ENCODE measurements at places on chromosomes 2 and 18.

- no peak for DNase-seq
Observed at GRCh38 chr2:240155745-240156390, 15.4 kb upstream of the OTOS start.

- no peak for DNase-seq
Observed at GRCh38 chr2:129744649-129745048, 234.8 kb upstream of the RAB6C start.

DNA sequence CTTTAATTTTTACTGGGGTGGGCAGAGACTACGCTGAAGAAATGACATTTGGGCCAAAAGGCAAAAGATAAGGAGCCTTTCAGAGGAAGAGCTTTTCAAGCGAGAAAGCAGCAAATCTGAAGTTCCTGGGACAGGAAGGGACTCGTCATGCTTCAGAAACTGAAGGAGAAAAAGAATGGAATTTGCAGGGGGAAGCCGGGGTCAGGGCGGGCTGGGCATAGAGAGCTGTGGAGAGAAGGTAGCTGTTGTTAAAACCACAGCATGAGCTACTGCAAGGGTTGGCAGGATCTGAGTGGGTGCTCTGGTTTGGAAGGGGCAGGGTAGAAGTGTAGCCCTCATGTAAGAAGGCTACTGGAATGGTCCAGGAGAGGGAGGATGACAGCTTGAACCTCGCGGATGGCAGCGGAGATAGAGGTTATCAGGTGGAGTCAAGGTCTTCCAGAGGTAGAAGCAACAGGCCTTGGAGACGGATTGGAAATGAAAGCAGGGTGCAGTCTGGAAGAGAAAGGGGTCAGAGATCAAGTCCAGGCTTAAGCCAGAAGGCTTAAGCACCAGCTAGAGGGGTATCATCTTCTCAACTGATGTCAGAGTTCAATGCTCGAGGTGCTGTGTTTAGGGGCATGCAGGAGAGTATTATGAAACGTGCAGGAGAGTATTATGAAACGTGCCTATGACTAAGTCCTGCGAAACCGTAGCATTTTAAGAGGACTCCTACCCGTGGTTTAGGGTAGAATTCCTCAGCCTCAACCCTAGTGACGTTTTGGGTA lies 18.9 kb downstream of the ATP8B1 start:
- DNase-seq: no peak

DNA sequence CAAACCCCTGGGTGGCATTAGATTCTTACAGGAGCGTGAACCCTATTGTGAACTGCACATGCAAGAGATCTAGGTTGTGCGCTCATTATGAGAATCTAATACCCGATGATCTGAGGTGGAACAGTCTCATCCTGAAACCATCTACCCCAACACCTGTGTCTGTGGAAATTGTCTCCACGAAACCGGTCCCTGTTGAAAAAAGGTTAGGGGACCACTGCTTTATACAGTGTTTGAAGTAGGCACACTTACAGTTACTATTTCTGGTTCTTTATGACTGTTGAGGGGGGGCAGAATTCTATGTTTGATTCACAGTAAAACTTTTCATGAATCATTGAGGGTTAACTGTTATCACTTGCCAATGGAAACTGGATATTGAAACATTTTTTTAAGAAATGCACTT lies 72.0 kb downstream of the RIF1 start:
- no peak for DNase-seq

DNA sequence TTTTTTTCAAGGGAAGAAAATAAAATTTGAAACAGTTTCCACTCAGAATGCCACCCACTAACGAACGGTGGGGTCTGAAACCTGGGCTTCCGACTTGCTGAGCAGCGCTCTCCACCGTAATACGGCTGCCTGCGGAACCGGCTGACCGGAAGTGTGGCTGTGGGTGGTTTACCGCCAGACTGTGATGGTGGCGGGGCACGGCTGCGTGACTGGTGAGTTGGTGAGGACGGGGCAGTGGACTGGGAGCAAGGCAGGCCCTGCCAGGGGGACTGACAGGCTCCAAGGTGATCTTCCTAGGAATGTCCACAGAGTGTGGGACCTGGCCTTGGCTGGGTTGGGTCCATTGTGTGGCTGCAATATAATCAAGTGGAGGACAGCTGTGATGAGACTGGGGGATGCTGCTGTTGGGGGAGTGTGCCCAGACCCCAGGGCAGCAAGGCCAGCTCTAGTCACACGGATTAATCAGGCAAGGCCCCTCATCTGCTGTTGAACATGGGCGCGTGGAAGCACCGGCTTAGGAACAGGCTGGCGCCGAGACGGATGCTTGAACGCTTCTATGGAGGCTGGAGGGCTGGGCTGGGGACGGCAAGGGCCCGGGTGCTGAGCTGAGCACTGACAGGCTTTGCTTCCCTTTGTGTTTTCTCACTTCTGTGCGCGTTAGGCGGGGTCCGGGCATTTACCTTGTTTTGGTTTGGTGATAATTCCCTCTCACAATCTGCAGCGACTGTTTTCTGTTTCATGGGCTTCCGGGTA lies 357.7 kb upstream of the SPRED2 start:
- no peak for DNase-seq

GRCh38 chr2:26349690-26350089 lies 3.1 kb upstream of the ADGRF3 start:
- no peak for DNase-seq

DNA sequence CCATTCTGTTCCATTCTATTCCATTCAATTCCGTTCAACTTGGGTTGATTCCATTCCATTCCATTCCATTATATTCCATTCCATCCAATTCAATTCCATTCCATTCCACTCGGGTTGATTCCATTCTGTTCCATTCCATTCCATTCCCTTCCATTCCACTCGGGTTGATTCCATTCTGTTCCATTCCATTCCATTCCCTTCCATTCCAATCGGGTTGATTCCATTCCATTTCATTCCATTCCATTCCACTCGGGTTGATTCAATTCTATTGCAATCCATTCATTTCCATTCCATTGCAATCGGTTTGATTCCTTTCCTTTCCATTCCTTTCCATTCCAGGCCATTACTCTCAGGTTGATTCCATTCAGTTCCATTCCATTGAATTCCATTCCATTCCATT lies 1138.4 kb downstream of the RPIA start:
- no peak for DNase-seq

- DNase-seq: no peak
Observed at GRCh38 chr2:36567711-36568408, 30.1 kb downstream of the FEZ2 start.

- no peak for DNase-seq
Observed at GRCh38 chr2:103152556-103152955, 390.7 kb downstream of the TMEM182 start.

DNA sequence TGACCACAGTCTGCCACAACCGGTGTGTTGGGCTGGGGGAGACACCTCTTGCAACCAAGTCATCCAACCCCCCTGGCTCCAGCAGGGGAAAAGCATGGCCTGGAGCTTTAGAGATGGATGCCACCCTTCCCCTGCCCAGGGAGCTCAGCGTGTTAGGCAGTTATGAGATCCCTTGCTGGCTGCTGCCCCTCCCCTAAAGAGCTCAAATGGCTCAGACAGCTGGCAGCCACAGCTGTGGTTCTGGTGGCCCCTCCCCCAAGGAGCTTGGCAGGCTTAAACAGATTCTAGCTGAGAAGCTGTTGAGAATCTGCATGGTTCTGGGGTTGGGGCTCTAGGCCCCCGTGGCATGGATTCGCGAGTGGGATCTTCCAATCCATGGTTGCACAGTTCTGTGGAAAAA lies 64.7 kb downstream of the TEX51 start:
- no peak for DNase-seq

GRCh38 chr2:169693360-169693759 lies 845 bp downstream of the CFAP210 start:
- DNase-seq: no peak

DNA sequence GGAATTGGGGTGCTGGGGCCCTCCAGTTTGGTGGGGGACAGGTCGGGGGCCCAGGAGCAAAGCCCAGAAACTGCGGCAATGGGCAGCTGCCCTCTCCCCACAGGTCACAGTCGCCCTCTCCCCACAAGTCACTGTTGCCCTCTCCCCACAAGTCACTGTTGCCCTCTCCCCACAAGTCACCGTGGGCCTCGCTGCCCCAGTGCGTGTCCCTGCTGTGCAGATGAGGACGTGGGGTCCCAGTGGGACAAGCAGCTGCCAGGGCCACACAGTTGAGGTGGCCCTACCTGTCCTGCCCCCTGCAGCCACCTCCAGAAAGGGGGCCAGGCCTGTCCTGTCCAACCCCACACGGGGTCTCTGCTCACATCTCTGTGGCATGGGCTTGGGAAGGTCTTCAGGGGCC lies 13.0 kb upstream of the AGXT start:
- no peak for DNase-seq

DNA sequence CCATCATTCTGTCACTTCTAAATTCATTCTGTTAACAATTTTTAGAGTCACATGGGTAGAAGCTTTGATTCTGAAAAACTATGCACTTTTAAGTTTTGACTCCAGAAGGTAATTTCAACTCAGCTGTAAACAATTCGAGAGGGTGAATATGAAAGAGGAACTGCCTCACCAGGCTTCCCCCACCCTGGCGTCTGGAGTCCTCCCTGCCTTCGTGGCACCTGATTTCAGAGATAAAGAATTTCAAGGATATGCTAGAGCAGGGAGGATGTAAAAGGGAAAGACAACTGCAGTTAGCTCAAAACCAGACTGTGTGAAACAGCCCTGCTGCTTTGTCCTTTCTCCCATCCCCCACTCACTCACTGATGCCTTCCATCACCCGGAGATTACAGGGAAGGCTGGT lies 40.7 kb downstream of the ONECUT2 start:
- no peak for DNase-seq

DNA sequence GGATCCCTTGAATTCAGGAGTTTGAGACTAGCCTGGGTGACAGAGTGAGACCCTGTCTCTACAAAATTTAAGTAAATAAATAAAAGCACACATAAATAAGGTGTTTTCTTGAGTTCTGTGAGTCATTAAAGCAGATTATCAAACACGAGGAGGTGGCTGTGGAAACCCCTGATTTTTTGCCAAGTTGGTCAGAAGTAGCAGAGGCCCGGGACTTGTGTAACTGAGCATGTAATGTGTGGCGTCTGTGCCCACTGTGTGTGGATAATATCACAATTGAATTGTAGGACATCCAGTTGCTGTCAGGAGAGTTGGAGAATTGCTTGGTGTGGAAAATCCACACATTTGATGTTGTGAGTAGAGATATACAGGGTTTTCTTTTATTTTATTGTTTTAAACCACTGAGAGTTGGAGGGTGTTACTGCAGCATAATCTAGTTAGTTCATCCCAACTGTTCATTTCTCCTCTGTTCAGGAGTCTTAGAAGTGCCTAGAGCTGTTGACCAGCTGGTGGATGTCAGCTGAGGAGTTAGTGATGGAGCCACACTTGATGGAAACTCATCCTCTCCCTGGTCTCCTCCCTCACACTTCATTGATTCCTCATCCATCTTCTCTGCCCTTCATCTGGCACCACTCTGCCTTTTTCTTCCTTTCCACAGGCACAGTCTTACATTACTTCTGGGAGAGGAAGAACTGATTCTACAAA lies 45.9 kb upstream of the RHOB start:
- DNase-seq: no peak

DNA sequence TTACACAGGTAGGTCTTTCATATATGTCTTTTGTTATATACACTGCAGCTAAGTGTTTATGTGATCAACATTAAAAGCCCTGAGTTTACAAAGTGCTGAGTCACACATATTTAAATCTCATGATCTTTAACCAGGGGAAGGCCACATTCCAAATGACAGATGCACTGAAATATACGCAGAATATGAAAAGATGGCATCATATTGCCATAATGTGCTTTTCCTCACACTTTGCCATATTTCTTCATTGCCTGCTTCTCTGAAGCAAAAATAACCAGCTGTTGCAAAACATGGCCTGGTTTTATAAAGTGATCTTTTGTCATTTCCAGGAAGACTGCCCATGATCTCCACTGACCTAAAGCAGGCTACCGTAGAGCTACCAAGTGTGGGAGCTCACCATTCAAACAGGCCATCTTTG lies 93.5 kb upstream of the MAPRE2 start:
- DNase-seq: no peak

- DNase-seq: no peak
Observed at GRCh38 chr2:31539505-31539904, 41.2 kb downstream of the SRD5A2 start.

Measured in stimulated activated CD4-positive, alpha-beta T cell treated with anti-CD3 and anti-CD28 coated beads, Interleukin-1b, Interleukin-23, amount 100 ng/mL, for 1 hour (primary cell).